ENCODE measurements at places on chromosomes 12 and 14.

DNA sequence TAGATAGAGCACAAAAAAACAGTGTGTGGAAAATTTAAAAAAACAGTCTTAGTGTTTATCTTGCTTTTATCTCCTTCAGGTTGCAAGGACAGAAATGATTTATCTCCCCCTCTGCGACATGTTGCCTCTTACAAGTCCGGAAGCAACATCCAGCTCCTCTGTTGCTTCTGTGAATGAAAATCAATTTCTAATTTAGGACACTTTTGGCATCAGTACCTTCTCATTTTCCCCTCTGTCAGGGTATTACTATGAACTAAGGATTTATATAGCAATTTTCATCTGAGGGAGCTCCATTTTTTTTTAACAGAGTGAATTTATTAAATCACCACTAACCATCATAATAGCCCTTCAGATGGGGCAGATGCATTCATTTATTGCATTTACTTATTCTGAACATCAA lies 116.6 kb upstream of the PLXNC1 start:
- DNase-seq, result no peak

DNA sequence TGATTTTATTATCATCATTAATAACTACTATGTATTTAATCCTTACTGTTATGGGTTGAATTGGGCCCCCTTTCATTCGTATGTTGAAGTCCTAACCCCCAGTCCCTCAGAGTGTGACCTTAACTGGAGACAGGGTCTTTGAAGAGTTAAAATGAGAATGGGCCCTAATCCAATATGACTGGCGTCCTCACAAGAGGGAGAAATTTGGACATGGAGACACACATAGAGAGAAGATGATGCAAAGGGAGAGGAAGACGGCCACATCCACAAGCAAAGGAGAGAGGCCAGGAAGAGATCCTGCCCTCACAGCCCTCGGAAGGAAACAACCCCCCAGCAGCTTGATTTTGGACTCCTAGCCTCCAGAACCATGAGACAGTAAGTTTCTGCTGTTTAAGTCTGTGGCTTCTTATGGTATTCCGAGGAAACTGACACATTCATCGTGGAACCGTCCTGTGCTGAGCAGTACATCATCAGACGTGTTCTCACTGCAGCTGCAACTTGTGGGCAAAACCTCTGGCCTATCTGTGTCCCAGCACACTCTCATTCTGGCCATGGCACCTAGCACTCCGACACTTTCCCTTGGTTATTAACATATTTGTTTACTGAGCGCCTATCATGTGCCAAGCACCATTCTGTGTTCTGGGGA lies 127.6 kb downstream of the SLC38A6 start:
- DNase-seq, result no peak

DNA sequence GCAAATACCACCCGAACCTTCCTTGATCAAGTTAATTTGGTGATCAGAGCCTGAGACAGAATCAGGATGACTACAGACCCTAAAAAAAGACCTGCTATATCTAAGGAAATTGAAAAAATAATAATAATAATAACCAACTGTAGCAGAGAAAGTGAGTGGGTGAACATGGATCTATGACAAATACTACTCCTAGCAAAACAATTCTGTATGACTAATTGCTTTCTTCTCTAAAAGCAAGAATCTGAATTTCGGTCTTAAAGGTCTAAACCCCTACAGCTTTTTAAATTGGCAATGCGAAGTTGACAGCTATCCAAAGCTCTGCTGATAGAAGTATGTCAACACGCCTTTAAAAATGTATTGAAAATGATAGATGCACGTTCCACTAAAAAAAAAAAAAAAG lies 102.2 kb downstream of the PRKAB1 start:
- no peak for DNase-seq

- DNase-seq, result no peak
Measured at GRCh38 chr14:52175982-52176502, 91.5 kb upstream of the PTGDR start.

- no peak for DNase-seq
Measured at GRCh38 chr14:93712838-93713724, 75.2 kb downstream of the PRIMA1 start.

- DNase-seq, result no peak
Measured at GRCh38 chr12:14260011-14260993, 105.2 kb upstream of the ATF7IP start.

GRCh38 chr14:51053157-51053556 lies 41.7 kb downstream of the TRIM9 start:
- no peak for DNase-seq

GRCh38 chr12:51888316-51889215 lies 663 bp downstream of the ANKRD33 start:
- no peak for DNase-seq

GRCh38 chr14:35355981-35356841 lies 48.3 kb downstream of the NFKBIA start:
- no peak for DNase-seq

DNA sequence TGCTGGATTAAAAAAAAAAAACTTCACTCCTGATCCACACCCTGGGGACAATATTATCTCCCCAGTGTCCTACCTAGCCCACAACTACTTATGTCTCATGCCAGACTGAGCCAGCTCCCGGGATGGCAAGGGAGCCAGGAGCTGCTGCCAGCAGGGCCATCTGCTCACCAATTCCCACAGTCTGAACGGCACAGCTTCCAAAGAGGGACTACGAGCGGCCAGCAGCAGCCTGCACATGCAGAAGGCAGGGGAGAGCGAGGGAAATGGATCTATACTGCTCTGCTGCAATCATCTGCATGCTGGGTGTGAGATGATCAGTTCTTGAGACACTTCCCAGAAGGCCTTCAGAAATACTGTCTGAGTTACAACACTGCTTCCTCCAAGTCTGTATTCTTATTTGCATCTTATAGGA lies 11.1 kb downstream of the SSH1 start:
- DNase-seq, result no peak

DNA sequence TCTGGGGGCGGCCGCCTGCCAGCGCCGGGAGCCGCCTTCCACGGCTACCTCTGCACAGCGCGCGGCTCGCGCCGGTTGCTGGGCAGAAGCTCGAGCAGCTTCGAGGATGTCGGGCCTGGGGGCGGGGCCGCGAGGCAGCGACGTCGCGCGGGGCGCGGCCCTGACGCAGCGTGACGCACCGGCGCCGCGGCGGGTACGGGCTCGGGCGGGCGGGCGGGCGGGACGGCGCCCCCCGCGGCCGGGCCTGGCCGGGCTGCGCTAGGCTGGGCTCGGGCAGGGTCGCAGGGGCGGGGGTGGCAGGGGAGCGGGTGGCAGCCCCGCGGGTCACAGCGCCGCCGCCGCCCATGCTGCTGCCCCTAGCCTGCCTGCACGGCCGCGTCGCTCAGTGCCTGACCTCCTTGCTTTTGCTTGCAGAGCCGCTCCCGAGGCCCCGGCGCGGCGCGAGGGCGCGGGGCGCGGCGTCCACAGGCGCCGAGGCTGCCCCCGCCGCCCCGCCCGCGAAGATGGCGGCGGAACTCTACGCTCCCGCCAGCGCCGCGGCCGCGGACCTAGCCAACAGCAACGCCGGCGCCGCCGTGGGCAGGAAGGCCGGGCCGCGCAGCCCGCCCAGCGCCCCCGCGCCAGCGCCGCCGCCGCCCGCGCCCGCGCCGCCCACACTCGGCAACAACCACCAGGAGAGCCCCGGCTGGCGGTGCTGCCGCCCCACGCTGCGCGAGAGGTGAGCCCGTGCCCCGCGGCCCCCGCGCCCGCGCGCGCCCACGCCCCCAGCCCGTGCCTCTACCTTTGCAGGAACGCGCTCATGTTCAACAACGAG lies at the start of gene BTBD6:
TSS of gene BTBD6 (plus strand) at position 166 of the 814 bp plus-strand sequence. CDS start at position 345, 179 bp downstream.
- DNase-seq, result no peak

DNA sequence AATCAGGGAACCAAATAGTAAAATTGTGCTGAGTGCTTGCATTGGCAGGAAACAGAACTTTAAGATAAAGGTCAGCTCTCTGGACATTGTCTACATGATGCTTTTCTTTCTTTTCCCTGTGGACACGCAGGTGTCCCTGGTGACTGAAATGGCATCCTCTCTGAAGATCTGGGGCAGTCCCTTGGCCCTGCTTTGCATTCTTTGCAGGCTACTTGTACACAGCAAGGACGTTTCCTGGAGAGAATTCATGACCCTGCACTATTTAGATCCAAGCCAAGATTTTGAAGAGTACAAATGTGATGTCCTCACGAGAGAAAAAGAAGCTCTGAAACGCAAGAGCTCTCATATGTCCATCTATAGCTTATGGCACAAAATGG lies 11.3 kb upstream of the EDDM3A start:
- DNase-seq, result no peak

- DNase-seq, result no peak
Measured at GRCh38 chr14:36479344-36479743, 40.7 kb downstream of the NKX2-1 start.

- DNase-seq, result no peak
Measured at GRCh38 chr12:119728444-119728745, 60.5 kb downstream of the PRKAB1 start.

DNA sequence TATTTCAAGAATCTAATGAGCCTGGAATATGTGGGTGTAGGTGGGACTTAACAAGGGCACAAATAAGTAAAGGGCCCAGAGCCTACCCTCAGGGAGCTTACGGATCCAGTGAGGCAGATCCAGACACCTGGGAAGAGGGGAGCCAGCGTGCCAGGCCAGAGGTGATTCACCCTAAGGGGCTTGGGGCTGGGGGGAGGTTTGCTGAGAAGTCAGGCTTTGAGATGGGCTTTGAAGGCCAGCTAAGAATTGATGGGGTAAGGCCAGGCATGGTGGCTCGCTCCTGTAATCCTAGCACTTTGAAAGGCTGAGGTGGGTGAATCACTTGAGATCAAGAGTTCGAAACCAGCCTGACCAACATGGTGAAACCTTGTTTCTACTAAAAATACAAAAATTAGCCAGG lies 695 bp upstream of the MMP19 start:
- DNase-seq, result no peak

DNA sequence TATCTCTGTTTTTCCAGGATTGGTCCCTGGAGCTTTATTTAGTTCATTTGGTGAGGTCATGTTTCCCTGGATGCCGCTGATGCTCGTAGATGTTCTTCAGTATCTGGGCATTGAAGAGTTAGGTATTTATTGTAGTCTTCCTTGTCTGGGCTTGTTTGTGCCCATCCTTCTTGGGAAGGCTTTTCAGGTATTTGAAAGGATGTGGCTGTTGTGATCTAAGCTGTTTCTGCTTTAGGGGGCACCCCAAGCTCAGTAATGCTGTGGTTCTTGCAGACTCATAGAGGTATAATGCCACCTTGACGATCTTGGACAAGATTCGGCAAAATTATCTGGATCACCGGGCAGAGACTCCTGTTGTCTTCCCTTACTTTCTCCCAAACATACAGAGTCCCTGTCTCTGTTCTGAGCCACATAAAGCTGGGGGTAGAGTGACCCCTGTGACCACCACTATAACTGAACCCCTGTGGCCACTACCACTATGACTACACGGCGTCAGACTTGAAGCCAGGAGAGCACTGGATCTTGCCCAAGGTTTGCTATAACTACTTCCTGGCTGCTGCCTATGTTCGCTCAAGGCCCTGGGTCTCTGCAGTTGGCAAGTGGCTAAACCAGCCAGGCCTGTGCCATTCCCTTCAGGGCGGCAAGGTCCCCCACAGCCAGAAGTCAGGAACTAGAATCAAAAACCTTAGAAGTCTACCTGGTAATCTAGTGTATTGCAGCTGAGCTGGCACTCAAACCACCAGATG lies 40.9 kb downstream of the FGD4 start:
- DNase-seq, result no peak

DNA sequence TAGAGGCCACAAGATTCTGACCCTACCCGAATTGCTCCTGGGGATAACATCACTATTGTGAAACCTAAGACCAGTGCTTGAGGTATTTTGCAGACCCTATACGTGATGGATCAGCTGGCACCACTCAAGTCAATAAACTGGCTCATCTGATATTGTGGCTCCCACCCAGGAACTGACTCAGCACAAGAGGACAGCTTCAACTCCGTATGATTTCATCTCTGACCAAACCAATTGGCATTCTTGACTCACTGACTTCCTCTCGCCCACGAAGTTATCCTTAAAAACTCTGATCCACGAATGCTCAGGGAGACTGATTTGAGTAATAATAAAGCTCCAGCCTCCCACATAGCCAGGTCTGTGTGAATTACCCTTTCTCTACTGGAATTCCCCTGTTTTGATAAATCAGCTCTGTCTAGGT lies 1036.1 kb upstream of the TMEM132C start:
- DNase-seq, result no peak

GRCh38 chr12:47356129-47356700 lies 276.5 kb upstream of the AMIGO2 start:
- no peak for DNase-seq

DNA sequence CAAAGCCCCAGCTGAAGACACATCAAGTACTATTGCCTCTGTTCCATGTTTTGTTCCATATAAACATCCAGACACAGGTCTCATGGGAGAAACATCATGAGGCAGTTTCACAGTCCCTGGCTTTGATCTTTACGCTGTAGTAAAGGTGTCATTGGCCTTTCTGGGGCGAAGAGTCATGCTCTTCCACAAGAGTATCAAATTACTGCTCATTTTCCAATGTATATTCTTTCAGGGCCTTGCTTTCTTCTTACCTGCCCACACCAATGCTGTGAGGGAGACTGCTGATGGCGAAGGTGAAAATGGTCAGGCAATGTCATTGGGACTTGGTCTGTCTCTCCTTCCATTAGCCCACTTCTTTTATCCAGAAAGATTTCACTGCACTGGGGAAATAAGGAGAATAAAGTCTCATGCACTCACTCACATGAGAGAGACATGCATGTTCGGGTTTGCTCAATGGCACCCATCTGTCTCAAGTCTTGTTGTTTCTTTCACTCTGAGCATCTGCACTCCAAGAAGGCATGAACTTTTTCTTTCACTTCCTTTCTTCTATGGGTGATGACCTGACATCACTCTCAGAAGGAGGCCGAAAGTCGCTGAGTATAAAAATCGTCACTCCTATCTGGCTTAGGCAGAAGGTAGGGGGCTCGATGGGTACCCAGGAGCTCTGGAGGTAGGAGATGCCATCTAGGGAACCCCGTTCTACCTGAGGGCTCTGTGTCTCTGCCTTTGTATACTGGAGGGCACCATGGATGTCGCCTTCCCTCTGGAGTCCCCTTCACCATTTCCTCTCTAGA lies 1.3 kb upstream of the JDP2 start:
- DNase-seq, result no peak

GRCh38 chr14:93946104-93946503 lies 19.0 kb downstream of the FAM181A start:
- no peak for DNase-seq

GRCh38 chr12:107320033-107320928 lies 226.9 kb upstream of the CRY1 start:
- DNase-seq, result no peak

DNA sequence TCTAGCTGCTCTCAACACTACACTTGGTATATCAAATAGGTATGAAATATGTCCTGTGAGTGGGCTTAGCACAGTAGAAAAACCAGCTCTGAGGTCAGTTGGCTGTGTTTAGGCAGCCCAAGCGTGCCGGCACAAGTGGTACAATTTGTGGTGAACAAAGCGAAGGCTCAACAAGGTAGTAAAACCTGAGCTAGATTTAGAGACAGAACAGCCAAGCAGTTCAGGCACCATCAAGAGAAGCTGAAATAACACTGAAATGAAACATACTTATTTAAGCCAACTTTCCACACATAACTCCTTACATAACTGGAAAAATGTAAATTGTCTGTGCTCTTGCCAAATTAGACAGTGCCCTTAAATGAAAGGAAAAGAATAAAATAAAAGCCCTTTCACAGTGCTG lies 596.8 kb upstream of the FBXO33 start:
- no peak for DNase-seq
